ENCODE measurements at places on chromosomes 12 and 14. TPM values are rescaled to one million over a fixed set of nuclear protein-coding genes. Genes with fewer than 3 reads are reported as not detected.

Gene HNF1A
- total RNA-seq, result not detected

Gene RHOJ
- 63.6 TPM for total RNA-seq

Gene USP44
- total RNA-seq, result 0.39 TPM

Gene AQP2
- total RNA-seq, result not detected

Gene NYNRIN
- total RNA-seq, result 40.2 TPM

Gene FAM90A1
- total RNA-seq, result not detected

Gene KRT6A
- not detected for total RNA-seq

Gene PPP4R3A
- total RNA-seq, result 68.1 TPM

DNA sequence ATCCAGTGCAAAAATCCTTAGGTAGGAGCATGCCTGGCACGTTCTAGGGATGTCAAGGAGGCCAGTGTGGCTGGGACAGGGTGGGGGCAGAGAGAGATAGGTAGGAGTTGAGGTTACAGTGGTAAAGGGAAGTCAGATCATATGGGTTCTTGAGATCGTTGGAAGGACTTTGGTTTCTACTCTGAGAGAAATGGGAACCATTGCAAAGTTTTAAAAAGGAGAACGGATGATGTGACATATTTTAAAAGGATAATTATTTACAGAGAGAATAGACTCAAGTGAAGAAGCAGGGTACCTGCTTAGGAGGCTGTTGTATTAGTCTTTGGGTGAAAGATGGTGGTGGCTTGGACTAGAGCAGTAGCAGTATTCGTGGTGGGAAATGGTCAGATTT, 47.6 kb upstream of the ATP2B1 start:
- DNase-seq, result no peak

DNA sequence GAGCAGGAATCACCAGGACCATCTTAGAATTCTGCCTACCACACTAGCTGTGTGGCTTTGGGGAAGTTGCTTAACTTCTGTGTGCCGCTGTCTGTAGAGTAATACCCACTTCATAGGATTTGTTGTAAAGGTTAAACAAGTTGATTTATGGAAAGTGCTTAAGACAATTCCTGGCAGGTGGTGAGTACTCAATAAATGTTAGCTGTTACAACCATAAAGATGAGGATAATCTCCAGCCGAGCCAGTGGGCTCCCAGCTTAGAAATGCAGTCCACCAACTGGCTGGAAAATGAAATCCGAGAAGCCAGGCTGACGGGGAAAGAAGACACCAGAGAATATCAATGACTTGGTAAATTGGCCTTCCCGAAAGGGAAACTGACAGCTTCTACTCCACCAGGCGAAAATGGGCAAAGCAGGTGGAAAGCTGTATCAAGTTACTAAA, 173.5 kb downstream of the CHST11 start:
- DNase-seq, result no peak

GRCh38 chr12:94863321-94864035, 140.0 kb downstream of the NDUFA12 start:
- no peak for DNase-seq

GRCh38 chr14:64174922-64175782, 119.0 kb downstream of the ESR2 start:
- DNase-seq, result no peak

DNA sequence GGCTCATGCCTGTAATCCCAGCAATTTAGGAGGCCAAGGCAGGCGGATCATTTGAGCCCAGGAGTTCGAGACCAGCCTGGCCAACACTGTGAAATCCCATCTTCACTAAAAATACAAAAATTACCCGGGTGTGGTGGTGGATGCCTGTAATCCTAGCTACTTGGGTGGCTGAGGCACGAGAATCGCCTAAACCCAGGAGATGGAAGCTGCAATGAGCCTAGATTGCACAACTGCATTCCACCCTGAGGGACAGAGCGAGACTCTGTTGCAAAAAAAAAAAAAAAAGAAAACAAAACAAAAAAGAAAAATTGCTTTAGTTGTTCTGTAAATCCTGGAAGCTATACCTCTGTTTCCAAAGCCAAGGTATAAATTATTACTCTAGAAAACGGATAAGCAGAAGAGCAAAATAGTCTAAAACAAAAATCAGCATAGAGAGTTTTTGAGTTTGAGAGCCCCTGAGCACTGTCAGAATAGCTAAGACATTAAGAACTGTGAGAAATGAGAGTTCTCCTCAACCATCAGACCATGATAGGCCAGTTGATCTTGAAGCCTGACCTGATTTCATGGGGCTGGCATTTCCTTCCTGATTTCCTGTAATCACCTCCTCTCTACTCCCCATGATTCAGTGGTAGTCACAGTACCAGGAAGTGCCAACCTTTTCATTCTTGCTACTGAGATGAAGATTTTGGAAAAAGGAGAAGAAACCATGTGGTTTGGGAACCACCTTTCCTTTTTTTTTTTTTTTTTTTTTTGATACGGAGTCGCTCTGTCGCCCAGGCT, 31.7 kb downstream of the ATP2A2 start:
- DNase-seq, result no peak

DNA sequence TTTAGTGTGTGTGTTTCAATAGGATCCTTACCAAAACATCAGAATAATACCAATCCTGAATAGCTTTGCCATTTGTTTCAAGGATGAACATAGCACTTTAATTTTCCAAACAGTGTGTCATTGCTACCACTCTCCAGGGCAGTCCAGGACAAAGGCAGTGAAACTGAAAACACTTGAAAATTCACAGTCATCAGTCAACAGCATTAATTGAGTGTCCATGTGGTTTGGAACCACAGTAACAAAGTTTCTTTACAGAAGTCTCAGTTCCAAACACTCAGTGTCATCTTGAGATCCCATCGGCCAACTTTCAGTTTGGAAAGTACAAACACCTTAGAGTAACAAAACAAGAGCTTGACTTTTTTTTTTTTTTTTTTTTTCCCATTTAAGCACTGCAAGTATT, 228.4 kb upstream of the SOX5 start:
- DNase-seq, result no peak

DNA sequence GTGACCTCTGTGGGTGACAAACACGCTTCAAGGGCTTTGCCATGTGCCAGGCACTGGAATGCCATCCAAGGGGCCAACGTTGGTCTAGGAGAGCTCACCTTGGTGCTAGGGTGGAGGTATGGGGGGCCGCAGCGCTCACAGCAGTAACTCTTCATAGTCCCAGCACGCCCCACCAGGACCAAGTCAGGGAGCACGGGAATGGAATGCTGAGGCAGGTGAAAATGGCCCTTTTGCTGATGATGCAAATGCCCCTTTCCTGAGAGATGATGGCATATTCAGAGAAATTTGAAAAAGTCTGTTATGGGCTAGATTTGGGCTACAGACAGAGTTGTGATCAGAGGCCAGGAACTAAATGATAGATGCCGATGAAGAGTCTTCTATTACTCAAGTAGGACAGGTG, 10.0 kb upstream of the FAM181A start:
- no peak for DNase-seq

DNA sequence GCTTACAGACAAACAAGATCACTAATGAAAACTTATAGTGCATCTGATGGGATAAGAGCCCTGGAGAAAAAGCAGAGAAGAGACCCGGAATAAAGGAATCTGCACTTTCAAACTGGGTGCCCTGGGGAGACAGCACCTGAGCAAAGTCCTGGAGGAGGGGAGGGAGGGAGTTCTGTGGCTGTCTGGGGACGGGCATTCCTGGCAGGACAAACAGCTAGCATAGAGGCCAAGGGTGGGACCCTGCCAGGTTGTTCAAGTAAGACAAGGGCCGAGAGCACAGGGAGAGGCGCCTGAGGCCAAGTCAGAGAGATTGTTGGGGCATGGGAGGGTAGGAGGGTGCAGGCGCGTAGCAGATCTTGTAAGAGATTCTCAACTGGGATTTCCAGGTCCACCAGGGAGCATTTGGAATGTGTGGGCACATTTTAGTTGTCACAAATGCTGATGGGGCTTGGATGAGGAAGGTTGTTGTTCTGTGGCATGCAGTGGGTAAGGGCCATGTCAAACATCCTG, 14.2 kb downstream of the IQSEC3 start:
- no peak for DNase-seq

GRCh38 chr12:18277196-18277595, 15.9 kb downstream of the PIK3C2G start:
- DNase-seq, result no peak

DNA sequence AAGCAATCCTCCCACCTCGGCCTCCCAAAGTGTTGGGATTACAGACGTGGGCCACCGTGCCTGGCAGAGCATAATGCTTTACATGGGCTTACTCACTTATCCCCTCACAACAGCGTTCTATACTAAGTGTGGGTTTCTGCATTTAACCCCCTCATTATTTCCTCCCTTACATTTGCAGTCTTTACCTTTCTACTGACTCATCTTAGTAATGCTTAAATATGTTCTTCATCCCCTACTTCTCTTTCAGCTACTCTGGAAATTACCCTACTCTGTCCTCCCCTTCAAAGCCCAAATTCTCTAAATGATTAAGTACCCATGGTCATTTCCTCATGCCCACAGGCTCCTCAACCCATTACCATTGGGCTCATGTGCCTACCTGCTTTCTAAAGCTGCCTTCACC, 40.7 kb downstream of the NKX2-1 start:
- no peak for DNase-seq

DNA sequence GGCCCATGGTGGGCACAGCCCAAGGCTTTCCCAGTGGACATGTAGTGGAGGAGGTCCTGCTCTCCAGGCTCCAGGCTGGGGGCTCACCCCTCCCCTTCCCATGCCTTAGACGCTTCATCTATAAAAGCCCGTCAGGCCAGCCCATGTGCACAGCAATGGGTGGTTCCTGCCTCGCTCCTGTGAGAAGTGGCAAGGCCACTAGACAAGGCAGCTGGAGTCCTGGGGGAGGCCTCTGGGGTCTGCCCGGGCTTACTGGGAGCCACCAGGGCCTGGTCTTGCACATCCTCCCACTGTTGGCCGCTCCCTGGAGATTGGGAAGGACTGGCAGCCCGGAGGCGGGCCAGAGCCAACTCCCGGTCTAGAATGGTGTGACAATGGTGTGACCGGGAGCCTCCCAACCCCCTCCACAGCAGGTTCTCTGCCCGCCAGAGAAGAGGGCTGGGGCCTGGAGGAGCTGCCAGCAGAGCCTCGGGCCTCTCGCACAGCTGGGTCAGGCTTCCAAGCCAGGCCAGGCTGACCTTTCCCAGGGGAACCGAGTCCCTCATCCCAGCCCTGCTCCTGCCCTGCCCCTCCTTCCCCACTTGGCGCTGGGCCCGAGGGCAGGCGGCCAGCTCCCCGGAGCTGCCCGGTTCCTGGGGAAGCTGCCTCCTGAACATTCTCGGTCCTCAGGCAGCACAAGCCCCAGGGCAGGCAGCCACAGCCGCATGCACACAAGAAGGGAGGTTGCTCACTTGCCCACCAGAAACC, 97.9 kb downstream of the RFLNA start:
- peak; percentile 96 for DNase-seq

Measured in osteocyte (in vitro differentiated cells).